ENCODE measurements at places on chromosomes 4 and X. TPM values are rescaled to one million over a fixed set of nuclear protein-coding genes. Genes with fewer than 3 reads are reported as not detected.

DNA sequence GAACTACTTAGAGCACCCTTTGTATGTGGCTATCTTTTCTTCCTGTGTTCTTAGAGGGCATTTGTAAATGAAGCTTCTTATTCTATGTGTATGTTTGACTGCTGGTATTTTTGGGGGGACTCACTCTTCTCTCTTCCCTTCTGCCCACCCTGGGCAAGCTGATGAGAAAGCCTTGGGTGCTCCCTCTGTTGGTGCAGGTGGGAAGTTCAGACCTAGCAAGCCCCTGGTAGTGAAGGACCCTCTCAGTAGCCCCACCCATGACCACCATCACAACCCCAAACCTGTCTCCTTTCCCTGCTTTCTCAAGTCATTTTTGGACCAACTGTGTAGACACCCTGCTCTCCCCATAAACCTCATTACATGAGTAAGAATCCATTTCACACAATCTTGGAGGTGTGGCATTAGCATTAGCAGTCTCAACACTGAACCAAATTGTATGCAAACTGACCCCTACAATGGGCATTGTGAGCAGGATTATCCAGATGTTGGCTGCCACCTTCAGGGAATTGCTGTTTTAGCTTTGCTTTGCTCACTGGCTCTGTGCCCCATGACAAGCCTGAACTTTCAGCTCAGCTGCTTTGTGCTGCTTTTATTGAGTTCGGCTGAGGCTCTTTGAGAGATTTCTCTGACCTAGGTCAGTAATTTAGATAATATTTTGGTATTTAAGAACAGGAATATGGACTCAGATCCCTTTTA is 27.9 kb downstream of the TRIM61 start:
- DNase-seq: peak; percentile 22

DNA sequence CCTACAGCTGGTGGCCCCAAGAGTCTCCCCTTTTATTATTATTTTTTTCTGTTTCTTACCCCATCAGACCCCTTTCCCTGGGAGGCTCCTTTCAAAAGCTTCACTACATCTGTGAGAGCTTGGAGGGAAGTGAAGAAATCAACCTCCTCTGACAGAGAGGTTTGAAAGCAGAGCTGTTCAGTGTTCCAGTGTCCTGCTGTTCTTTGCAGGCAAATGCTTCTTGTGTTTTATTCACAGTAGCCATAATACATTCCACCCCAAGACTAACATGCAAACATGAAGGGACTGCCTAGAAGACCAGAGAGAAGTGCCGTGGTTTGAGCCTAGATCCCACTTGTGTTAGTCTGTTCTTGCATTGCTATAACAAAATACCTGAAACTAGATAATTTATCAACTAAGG is 192.1 kb downstream of the PTTG2 start:
- DNase-seq: no peak

DNA sequence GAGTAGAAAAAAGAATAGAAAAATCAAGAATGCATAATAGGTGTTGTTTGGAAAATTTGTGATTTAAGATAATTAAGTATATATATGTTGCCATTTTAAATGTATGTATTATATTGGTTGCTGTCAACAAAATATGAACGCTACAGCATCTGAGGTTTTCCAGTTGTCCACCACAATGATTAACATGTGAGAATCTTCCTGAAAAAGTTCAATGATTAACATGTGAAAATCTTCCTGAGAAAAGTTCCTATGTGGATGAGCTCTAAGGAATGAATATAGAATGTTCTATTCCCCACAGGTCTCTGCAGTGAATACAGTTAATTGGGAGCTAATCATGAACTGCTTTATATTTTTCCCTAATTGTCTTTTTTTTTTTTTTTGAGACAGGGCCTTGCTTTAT is 214.7 kb downstream of the CBR4 start:
- no peak for DNase-seq

- no peak for DNase-seq
Observed at GRCh38 chrX:9339603-9340491, 125.0 kb upstream of the TBL1X start.

DNA sequence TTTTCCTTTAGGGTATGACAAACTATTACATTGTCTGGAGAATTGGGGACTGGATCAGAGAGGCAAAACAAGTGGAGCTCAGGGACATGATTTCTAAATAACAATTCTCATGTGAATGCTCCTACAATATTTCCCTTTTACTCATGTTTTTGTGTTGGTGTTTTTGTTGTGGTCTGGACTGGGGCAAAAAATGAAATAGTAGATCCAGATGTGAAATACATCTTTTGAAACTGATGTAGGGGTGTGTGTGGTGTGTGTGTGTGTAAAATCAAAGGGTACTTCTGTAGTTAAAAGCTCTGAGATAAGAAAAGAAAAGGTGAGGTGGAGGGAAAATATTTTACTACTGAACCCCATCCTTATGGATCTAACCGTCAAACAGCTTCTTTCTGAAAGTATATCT is 188.4 kb upstream of the RPL34 start:
- DNase-seq: no peak

- DNase-seq: no peak
Observed at GRCh38 chrX:13515211-13515930, 54.0 kb upstream of the EGFL6 start.

DNA sequence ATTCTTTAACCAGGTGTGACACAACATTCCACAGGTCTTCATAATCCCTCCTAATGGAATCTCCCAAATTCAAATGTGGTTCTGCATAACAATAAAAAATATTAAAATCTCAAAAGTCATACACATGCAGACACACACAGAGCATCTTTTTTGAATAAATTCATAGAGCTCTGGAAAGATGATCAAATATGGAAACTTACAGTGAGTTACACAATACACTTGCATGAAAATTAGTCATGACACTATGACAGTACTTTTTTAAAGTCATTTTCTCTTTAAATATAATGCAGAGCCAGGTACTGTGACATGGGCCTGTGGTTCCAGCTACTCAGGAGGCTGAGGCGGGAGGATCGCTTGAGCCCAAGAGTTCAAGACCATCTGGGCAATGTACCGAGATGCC is 38.9 kb downstream of the DDX60L start:
- DNase-seq: no peak

GRCh38 chr4:38230121-38230801 is 270.1 kb downstream of the PTTG2 start:
- peak; percentile 86 for DNase-seq

DNA sequence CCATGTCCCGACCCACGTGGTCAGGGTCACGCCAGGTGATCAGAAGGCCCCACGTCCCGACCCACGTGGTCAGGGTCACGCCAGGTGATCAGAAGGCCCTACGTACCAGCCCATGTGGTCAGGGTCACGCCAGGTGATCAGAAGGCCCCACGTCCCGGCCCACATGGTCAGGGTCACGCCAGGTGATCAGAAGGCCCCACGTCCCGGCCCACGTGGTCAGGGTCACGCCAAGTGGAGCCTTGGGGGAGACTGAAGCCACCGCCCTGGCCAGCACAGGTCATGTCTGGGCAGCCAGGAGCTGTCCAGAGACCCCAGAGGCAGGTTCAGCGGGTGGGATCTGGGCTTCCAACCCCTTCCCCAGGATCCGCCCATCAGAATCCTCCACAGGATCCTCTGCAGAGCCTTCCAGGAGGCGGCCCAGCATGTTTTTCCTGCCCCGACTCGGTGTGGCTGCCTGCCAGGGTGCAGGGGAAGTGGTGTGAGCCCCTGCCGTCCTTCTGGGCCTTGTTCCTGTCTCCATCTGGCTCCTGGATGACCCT is 58.4 kb downstream of the FAM53A start:
- DNase-seq: no peak

DNA sequence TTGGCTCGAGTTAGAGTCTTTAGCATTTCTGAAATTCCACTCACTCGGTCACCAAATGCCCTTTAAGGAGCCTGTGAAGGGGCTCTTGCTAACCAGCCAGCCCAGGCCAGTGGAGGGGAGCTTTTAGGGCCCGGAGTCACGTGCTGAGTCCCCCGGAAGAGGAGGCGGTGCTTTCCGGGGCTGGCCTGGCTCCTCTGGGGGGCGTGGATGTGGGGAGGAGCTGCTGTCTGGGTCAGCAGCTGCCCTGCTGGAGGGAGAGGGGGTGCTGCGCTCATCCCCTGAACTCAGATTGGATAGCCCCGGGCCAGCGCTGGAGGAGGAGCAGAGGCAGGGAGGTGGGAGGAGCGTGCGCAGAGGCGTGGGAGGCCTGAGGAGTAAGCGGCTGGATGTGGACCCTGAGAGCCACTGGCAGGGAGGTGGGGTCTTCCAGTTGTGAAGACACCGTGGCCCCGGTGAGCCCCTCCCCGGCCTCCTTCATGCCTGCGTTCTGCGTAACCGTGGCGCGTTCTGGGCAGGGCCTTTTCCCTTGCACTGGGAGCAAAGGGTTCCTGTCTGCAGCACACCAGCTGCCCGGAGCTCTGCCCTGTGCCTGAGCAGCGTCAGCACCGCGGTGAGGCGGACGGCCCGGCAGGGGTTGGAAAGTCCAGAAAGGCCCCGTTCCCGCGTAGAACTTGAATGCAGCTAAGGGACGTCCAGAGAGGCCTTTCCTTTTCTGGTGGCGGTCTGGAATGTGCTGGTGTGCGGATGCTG is 19.7 kb downstream of the MAEA start:
- DNase-seq: no peak

DNA sequence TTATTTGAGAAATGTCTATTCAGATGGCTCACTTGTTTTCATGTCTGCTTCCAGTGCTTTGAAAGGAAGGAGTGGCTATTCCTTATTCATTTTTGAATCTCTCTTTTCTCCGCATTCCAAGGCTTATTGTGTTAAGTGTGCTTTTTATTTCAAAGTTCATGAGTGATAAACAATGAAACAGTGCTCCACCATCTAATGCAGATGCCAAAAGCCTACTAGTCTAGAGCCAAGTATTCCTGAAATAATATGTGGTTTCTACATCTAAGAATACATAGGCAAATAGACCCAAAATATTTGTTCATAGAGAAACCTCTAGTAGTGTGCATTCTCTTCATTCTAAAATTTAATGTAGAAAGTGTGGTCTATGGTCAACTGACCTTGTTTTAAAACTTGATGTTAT is 187.3 kb downstream of the GABRB1 start:
- no peak for DNase-seq

- DNase-seq: no peak
Observed at GRCh38 chr4:5921101-5921980, 28.5 kb upstream of the CRMP1 start.

DNA sequence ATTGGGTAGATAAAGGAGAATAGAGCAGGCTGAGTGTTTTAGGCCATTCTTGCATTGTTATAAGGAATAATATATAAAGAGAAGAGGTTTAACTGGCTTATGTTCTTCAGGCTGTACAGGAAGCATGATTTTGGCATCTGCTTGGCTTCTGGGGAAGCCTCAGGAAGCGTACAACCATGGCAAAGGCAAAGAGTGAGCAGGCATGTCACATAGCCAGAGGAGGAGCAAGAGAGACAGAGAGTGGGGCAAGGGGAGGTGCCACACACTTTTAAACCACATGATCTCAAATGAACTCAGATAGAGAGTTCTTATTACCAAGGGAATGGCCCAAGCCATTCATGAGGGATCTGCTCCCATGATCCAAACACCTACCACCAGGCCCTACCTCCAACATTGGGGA is 4.4 kb upstream of the METTL14 start:
- no peak for DNase-seq

- DNase-seq: peak; percentile 43
Observed at GRCh38 chr4:104490770-104491480, 3.8 kb downstream of the CXXC4 start.

Gene C4orf51
- total RNA-seq: not detected

Gene BTC
- total RNA-seq: 0.09 TPM

Gene MAGEA12
- not detected for total RNA-seq

Gene ARHGEF6
- total RNA-seq: not detected

Gene MAGED4B
- not detected for total RNA-seq

Gene CYLC1
- not detected for total RNA-seq

Gene CHRDL1
- total RNA-seq: not detected

Gene NIPAL1
- 18.1 TPM for total RNA-seq

Measured in Caco-2 (cell line).